ENCODE measurements at places on chromosomes 1 and 21. TPM values are rescaled to one million over a fixed set of nuclear protein-coding genes. Genes with fewer than 3 reads are reported as not detected.

The SHE gene
- total RNA-seq = 0.07 TPM

The CFAP107 gene
- not detected for total RNA-seq

The AMY1C gene
- total RNA-seq = not detected

The PLA2G2D gene
- total RNA-seq = not detected

The LCE2C gene
- not detected for total RNA-seq

The TTC39A gene
- total RNA-seq = 1.2 TPM

The S100A13 gene
- 170 TPM for total RNA-seq

The PPIAL4G gene
- total RNA-seq = not detected

The CD247 gene
- 0.42 TPM for total RNA-seq

The CAPN8 gene
- total RNA-seq = 0.77 TPM

The OR10Z1 gene
- not detected for total RNA-seq

The LCE1F gene
- not detected for total RNA-seq

The OR2L2 gene
- not detected for total RNA-seq

The DNAH14 gene
- total RNA-seq = 15.1 TPM

The SUCO gene
- 6.6 TPM for total RNA-seq

The CASQ1 gene
- total RNA-seq = not detected

The CELA2B gene
- total RNA-seq = not detected

The SPATA21 gene
- total RNA-seq = not detected

The CFHR5 gene
- not detected for total RNA-seq

The TSSK3 gene
- total RNA-seq = not detected

The C1orf167 gene
- not detected for total RNA-seq

The KCNN3 gene
- 0.01 TPM for total RNA-seq

The OVAAL gene
- total RNA-seq = not detected

The DYNLT5 gene
- not detected for total RNA-seq

All from A549 treated with ZK216348 at 1 μM for 4 hours (cell line).